ENCODE measurements at places on chromosomes 6 and 20.

- no peak for DNase-seq
Observed at GRCh38 chr20:60484316-60484715, 526.1 kb downstream of the CDH26 start.

DNA sequence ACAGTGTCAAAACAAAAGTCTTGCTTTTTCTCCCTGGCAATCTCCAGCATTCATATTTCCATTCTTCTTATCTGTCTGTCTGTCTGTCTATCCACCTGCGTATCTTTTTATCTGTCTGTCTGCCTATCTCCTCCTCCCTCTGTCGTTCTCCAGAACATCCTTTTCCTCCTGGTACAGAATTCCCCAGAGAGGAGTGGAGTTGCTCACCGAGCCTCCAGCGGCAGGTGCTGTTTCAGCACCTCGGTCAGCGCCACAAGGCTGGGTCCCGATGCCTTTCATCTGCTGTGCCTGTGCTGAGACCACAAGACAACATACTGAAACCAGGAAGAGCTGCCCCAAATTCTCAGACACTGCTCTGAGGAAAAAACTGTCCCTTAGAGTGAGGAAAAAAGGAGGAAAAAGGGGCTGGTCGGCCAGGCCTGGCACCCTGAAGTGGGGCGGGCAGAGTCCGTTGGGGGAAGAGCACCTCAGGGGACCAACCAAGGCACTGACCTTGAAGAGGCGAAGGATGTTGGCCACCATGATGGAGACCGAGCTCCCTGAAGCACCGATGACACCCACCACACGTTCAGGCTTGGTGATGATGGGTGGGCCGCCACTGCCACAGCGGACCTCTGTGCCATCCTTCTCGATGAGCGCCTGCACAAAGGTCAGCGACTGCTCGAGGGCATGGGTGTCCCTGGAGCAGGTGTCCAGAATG lies 13.3 kb downstream of the GRM4 start:
- no peak for DNase-seq

GRCh38 chr6:100185615-100186014 lies 191.6 kb upstream of the MCHR2 start:
- no peak for DNase-seq

DNA sequence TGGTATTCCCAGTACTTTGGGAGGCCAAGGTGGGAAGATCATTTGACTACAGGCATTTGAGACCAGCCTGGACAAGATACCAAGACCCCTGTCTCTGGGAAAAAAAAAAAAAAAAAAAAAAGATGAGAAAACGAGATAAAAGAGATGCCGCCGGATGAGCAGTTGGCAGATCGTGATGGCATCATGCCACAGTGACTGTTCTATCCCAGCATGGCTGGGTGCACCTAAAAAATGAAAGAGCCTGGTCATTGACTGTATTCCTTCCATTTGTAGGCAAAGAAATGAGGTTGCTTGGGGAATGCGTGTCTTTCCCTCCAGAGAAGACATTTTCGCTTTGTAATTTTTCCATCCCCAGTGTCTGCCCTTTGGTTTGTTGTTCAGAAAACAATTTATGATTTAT lies 12.9 kb downstream of the AKAP12 start:
- no peak for DNase-seq

GRCh38 chr20:49724408-49725223 lies 10.9 kb upstream of the B4GALT5 start:
- DNase-seq = no peak

DNA sequence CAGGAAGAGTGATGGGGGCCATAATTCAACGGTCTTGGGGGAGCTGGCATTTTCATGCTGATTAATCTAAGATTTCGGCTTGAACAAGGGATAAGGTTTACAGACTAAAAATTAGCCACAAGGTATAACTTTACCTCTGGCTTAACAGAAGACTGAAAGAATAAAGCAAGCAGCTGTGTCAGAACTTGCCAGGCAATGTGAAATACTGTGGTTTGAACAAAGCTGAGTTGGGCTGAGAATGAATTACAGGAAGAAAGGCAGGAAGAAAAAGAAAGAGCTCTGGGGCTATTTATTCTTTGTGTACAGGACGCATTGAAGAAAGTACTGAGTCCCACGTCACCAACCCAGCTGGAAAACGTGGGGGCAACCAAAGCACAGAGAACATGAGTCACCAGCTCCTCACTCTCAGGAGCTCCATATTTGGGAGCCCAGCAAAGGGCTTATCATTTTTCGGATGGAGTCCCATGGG lies 121.5 kb upstream of the NEDD9 start:
- no peak for DNase-seq

- DNase-seq = peak; percentile 61
Observed at GRCh38 chr6:167827583-167828324, 1.0 kb downstream of the AFDN start.

DNA sequence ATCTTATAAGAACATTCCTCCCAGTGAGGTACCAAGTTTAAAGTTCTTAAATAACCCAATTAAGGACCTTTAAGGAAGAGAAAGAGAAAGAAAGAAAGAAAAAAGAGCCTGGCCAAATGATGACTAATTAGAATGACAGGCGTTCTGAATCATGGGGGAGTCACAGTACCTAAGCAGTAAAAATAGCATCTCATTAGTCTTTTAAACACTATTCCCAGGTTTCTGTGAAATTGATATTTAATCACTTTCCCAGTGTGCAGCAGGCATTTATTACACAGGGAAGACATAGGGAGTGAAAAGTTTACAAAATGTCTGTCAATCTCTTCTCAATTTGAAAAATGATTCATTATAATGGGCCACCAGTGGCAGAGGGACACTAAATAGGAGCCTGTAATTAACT lies 251.4 kb upstream of the MANEA start:
- DNase-seq = no peak

Data from NCI-H1105 (cell line).